ENCODE measurements at places on chromosomes 13 and 19. TPM values are rescaled to one million over a fixed set of nuclear protein-coding genes. Genes with fewer than 3 reads are reported as not detected.

GRCh38 chr13:98216711-98217285, 39.7 kb upstream of the RNF113B start:
- no peak for DNase-seq

DNA sequence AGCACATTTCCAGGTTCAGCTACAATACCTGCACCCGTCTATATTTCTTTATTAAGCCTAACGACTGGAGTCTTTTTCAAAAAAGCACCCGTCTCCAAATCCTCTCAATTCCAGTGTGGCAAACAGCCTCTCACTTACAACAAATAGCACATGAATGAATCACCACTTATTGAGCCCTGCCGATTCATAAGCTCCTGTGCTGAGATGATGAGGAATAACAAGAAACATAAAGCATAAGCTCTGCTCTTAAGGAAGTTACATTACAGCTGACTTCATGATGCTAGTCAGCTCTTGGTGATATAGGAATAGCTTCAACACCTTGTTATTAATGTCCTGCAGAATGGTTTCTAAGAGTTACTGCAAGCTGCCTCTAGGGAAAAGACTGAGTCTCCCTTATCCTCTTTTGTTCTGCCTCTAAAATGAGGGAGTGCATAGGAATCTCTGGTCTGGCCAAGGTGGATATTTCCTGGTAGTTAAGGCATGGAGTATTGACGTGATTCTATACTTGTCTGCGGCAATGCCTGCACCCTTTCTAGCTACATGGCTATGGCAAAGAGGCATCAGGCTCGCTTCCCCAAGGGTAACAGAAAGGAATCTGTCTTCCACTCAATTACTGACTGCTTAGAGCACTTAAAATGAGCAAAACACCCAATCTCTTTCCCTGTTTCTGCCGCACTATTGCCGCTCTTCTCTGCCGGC, 195.7 kb downstream of the KLF12 start:
- no peak for DNase-seq

- DNase-seq, result no peak
These were observed 467.8 kb upstream of the ARGLU1 start for GRCh38 chr13:107035778-107036177.

PROZ gene
- not detected for total RNA-seq
